ENCODE measurements at places on chromosomes 7 and 10. TPM values are rescaled to one million over a fixed set of nuclear protein-coding genes. Genes with fewer than 3 reads are reported as not detected.

DNA sequence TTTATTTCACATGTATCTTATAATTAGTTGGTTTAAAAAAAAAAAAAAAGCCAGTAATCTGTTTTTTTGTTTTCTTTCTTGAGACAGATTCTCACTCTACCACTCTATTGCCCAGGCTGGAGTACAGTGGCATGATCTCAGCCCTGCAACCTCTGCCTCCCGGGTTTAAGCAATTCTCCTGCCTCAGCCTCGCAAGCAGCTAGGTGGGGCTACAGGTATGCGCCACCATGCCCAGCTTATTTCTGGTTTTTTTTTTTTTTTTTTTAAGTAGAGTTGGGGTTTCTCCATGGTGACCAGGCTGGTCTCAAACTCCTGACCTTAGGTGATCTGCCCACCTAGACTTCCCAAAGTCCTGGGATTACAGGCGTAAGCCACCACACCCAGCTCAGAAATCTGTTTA is 34.1 kb upstream of the CAPZA2 start:
- no peak for DNase-seq

DNA sequence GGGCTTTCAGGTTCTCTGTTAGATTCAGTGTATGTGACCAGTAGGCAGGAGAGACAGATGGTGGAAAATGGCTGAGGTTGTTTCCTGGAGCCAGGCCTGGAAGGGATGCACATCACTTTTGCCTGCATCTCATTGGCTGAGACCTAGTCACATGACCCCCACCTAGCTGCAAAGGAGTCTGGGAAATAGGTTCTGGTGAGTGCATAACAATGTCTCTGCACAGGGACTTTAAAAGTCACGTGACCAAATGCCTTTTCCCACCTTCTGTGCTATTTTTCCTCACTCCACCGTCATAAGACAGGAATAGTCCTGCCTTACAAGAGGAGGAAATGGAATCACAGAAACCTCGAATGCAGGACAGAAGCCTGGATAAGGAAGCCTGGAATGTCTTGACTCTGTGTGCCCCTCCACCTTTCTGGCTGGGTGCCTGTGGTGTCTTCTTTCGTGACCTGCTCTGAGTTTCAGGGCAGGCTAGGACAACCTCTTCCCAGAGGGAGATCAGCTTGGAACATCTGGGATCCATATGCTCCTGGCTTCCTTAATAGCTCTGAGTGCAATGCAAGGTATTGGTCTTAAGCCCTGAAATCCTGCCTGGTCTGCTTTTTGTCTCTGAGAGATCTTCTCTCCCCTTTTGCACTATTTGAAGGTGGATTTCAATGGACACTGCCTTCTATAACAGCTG is 139.9 kb upstream of the ZNF438 start:
- no peak for DNase-seq

GRCh38 chr10:44195112-44196007 is 189.5 kb downstream of the CXCL12 start:
- no peak for DNase-seq

GRCh38 chr10:54958844-54959243 is 157.8 kb upstream of the PCDH15 start:
- no peak for DNase-seq

DNA sequence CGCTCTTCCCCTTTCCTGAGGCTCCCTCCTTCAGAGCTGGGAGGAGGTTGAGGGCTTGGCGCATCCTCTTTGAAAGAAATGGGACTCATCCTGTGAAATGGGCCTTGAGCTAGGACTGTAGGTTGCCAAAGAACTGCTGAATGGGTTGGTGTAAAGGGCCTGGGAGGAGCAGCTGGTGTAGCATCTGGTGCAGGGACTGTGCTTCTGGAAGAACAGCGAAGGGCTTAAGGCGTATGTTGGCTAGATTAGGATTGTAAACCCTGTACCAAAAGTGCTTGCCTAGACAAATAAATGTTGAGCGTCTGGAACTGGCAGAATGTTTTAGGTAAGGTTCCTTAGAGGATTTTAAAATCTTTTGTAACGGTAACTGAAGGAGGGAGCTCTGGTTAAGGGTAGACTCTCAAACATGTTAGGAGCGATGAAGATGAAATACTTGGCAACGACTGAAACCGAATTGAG is 563 bp downstream of the STAM start:
- DNase-seq, result no peak

DNA sequence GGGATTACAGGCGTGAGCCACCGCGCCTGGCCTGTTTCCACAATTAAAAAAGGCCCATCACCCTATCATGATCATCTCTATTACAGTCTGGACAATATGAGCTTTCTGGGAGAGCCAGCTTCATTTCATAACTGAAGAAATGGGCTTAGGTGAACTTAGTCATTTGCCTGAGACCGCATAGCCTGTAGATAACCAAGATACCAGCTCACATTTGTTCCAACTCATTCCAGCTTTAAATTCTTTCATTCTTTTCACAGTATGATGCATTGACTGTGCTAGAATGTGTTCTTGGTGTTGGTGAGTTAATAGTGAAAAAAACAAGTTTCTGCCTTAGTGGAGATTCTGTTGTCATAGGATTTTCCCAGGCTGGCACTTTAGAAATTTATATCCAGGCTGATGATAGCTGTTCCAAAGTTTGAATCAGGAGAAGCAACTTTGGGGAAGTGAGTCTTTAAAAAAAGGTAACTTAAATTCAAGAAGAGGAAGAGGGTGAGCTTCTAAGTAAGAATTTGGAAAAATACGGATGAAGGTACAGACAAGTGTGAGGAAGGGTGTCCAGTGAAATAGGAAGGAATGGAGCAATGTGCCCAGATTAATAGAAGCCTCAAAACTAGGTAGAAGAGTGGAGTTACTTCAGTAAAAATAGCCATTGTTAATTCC is 2.1 kb upstream of the H2AZ2 start:
- no peak for DNase-seq

DNA sequence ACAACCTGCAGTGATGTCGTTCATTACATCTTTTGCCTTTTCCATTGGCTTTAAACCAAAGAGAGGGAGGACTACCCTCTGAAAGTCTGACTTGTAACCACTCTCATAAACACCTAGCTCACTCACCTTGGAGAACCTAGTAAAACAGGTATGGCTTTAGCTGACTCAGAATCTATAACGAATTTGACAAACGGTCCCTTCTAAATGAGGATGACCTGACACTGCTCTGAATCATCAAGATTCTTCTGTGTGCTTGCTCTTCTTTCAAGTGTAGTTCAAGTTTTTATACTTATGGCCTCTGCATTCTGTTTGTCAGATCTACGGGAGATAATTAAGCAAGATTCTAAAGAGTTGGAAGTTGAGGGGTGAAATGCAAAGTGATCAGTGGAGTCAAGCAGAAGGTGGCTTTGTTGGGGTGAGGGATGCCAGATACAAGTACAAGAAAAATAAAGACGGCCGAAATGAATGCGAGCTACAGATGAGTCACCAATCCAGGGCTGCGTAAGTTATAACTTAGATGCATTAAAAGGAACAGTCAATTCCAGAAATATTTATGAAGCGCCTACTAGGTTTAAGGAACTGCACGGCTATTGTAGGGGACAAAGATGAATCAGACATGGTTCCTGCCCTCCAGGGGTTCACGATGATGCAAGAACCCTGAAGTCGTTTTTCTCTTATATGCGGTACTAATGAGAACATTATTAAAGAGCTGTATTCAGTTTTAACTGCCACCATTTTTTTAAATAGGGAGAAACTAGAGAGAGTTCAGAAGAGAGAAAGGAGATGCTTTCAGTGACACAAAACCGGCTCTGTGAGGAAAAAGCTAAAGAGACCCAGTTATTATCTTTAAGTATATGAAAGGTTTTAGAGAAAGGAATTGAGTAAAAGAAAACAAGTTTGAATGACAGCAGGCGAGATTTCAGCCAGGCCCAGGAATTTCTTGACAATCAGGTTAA is 6.5 kb downstream of the HIPK2 start:
- no peak for DNase-seq

Gene SPRN
- total RNA-seq, result not detected
